Skin of body (tissue), 3 donors: ENCODE measurements at places on chromosomes 7 and 10. TPM values are rescaled to one million over a fixed set of nuclear protein-coding genes. Genes with fewer than 3 reads are reported as not detected.

GRCh38 chr7:130309986-130310385 lies 17.0 kb downstream of the CPA4 start:
- DNase-seq: no peak

DNA sequence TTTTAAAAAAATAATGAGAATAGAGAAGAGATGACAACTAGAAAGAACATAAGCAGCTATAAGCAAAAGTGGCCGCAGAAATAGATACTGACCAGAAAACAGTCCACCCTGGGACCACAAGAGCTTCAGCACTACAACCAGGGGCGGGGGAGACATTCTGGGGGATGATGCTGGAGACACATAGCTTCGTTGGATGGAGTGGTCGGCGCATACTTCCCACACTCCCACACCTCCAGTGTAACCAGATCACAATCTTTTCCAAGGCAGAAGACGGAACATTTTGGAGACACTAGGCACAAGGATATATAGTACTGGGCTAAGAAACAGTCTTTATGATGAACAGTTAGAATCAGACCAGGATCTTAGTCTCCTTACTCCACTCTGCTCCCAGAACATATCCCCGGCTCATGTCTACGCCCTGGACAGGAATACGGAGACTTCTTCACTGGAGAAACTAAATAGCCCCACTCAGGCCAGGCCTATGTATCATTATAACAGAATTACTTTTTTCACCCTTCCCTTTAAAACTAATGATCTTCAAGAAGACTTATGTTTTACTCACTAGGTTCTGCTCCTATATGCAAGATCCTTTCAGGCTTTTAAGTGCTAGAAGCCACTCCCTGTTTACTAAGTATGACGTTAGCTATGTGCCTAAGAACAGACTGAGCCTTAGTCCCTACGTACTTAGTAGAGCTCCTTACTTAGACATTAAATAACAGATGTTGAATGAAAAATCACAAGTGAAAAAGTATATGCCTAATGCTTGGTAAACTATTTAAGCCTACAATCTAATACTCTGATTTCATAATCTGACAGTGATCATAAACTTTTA lies 169.6 kb downstream of the SRPK2 start:
- DNase-seq: no peak

GRCh38 chr10:104232613-104233102 lies 494 bp upstream of the CFAP43 start:
- DNase-seq: no peak

GRCh38 chr10:31102421-31102820 lies 70.8 kb upstream of the ZNF438 start:
- DNase-seq: no peak

GRCh38 chr7:18468795-18469194 lies 26.8 kb upstream of the HDAC9 start:
- DNase-seq: no peak

GRCh38 chr7:132063800-132064199 lies 507.4 kb upstream of the PODXL start:
- DNase-seq: no peak

- no peak for DNase-seq
Measured at GRCh38 chr7:11620406-11621253, 211.4 kb downstream of the THSD7A start.

Gene GIMAP5
- total RNA-seq: 11.5 TPM

DNA sequence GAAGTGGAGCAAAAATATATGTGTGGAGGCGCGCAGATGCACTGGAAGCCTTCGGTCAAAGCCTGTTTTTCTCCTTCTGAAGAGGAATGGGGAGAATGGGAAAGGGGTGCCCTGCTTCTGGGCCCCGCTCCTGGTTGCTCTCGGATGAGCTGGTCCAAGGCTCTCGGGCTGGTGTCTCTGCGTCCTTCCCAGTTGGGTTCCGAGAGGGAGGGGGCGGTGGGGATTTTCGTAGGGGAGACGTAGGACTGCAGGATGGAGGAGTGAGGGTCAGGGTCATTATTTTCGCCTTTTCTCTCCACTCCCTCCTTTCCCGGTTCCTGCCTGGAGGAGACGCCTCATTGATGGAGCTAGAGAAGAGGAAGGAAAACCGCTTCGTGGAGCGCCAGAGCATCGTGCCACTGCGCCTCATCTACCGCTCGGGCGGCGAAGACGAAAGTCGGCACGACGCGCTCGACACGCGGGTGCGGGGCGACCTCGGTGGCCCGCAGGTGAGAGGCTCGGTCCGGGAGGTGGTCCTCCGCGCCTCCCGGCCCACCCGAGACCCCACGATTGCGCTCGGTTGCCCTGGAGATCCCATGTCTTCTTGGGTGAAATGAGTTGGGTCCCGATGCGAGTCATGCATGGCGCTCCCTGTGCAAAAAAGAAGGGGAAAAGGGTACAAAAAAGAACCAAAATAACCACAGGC lies 790 bp downstream of the ADAM22 start:
- DNase-seq: peak; percentile 8
